ENCODE measurements at places on chromosomes 2 and 18. TPM values are rescaled to one million over a fixed set of nuclear protein-coding genes. Genes with fewer than 3 reads are reported as not detected.
A peak's percentile ranks its signal among the peaks of the same experiment; 100 is the strongest.

ARMC9 gene
- 23.4 TPM for total RNA-seq

- no peak for DNase-seq
Observed at GRCh38 chr2:23563673-23564614, 179.0 kb downstream of the KLHL29 start.

BUB1 gene
- total RNA-seq: 89.8 TPM

DNA sequence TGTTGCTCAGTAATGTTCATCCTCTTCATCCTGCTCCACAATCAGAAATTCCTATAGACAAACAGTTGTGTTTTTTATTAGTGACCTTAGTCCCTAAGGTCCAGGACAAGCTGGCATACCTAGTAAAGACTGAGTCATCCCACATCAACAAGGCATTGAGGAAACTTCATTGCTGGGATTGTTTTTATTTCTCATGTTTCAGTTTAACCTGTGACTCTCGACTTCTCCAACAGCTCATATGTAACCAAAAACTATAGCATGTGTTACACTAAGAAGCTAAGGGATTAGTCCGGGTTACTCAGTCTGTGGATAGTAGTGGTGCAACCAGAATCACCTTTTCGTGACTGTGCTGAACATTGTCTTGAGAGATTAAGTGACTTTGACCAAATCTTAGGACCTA is 292.1 kb downstream of the RDH14 start:
- DNase-seq: peak; percentile 45

- no peak for DNase-seq
Observed at GRCh38 chr18:10053861-10054260, 140.0 kb downstream of the VAPA start.

GRCh38 chr2:49070716-49071115 is 83.6 kb downstream of the FSHR start:
- no peak for DNase-seq

TCF23 gene
- not detected for total RNA-seq

- DNase-seq: no peak
Observed at GRCh38 chr2:54088191-54088634, 27.2 kb upstream of the ACYP2 start.

DNA sequence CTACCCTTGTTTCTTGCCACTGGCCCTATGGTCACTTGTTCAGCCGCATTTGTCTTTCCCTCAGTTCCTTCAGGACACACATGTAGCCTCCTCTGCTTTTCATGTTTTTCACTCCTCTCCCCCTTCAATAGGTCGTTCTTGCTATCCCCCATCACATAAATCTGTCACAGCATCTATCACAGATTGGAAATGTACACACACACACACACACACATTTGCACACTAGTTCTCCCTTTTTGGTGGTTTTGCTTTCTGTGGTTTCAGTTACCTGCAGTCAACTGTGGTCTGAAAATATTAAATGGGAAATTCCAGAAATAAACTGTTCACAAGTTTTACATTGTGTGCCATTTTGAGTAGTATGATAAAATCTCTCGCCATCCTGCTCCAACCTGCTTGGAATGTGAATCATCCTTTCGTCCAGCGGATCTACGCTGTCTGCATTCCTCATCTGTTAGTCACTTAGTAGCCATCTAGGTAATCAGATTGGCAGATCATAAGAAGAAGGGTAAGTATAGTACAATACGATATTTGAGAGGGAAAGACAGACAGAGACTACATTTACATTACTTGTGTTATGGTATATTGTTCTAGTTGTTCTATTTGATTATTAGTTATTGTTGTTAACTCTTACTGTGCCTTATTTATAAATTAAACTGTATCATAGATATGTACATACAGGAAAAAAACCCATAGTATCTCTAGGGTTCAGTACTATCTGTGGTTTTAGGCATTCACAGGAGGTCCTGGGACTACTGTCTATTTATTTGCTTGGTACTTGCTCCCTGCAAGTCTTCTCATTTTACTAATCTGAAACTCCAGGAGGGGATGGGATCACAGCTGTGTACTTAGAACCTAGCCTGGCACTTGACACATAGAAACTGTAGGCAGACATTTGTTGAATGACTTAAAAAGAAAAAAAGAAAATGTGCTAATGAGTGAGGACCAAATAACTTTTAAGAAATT is 86.1 kb upstream of the PNPT1 start:
- peak; percentile 98 for DNase-seq

STK11IP gene
- 17.7 TPM for total RNA-seq

DNA sequence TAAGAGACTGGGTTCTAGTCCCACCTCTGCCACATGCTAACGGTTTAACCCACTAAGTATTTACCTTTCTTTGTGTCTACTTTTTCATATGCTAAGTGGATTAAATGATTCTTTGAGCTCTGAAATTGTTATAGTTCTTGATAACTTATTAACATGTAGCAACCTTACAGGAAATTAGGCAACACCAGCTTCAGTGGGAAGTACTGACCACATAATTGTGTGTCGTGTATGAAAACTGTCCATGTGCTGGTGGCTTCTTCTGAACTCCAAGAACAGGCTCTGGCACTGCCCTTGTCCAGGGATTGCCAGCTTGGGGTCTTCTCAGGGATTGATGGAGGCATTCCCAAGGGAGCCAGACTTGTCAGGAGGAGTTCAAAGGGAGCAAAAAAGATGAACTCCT is 427.7 kb downstream of the TGIF1 start:
- DNase-seq: no peak

DNA sequence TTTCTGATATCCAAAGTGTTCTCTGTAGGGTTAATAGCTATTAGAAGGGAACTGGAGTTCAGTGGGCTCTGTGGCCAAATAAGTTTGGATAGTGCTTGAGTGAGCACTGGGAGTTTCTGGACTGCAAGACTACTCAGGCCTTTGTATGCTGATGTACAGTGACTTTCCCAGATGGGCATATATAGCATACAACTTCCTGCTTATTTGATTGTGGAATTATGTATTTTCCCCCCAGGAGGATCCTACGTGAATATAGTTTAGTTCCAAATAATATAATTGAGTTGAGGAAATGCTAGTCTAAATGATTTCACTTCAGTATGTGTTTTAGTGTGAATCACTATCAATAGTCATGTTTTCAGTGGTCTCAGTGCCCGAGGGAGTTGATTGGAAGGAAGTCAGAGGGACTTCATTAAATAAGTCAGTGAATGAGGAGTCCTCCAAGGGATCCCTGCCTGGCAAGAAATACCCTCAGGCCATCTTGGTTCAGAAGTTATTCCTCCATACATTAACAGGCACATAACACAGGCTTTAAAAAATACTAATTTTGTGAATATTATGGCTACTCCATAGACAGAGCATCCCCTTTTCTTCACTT is 251.4 kb downstream of the PRKCE start:
- no peak for DNase-seq

DNA sequence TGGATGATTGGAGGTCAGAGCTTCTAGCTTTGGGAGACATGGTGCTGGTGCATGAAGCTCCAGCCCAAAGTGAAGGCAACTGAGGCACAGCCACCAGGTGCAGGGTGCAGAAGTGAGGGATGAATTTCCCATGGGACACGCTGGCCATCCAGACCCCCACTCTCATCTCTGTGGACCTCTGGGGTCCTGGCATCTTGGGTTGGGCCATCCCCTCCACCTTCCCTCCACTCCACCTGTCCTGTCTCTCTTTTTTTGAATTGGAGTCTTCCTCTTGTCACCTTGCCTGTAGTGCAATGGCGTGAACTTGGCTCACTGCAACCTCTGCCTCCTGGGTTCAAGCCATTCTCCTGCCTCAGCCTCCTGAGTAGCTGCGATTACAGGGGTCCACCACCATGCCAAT is 3.4 kb downstream of the NGEF start:
- no peak for DNase-seq

- peak; percentile 9 for DNase-seq
Observed at GRCh38 chr2:196369967-196370366, 198.6 kb upstream of the STK17B start.

DNA sequence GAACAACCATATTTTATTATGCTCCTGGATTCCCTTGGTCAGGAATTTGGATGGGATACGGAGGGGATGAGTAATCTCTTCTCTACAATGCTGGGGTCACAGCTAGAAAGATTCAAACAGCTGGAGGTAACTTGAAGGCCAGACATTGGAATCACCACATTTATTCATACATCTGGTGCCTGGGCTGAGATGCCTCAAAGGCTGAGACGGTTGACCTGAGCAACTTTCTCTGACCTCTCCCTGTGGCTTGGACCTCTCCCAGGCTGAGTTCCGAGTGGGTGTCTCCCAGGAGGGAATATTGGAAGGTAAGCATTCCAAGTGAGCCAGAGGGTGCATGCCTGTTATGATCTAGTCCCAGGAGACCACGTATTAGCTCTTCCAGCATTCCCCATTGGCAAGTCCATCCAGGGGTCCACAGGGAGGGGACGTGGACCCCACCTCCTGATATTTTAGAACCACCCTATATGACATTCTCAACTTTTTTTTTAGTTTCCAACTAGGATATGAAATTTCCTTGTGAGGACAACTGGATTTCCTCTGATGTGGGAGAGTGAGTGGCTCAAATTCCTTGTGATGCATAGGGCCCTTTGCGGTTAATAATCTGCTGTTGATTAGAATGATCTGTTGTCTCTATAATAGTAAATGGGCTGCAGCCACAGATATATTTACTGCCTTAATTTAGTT is 101.8 kb downstream of the MRPS9 start:
- DNase-seq: no peak

GRCh38 chr18:74635224-74635975 is 37.7 kb downstream of the ZNF407 start:
- DNase-seq: no peak

DNA sequence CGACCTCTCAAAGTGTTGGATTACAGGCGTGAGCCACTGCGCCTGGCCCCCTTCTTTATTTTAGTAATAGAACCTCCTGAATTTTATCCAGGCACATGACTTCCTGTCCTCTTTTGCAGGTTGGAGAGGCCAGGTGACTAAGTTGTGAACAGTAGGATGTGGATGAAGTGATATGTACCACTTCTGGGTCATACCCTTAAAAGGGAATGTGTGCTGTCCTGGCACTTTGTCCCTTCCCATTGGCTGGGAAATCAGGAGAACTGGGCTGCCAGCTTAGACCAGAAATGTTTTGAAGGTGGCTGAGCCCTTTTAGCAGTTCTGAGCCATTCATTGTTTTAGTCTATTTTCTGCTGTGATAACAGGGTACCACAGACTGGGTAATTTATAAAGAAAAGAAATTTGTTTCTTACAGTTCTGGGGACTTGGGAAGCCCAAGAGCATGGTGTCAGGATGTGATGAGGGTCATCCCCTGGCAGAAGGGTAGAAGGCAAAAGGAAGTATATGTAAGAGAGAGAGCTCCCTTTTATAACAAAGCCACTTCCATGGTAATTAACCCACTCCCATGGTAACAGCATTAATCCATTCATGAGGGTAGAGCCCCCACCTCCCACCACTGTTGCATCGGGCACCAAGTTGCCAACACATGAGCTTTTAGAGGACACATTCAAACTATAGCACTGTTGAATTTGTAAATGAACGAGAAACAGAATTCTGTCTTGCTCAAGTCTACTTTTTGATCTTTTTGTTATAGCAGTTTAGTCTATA is 79.1 kb downstream of the TTC27 start:
- no peak for DNase-seq

LYPD1 gene
- total RNA-seq: 18.7 TPM

TMEM178A gene
- not detected for total RNA-seq

DNA sequence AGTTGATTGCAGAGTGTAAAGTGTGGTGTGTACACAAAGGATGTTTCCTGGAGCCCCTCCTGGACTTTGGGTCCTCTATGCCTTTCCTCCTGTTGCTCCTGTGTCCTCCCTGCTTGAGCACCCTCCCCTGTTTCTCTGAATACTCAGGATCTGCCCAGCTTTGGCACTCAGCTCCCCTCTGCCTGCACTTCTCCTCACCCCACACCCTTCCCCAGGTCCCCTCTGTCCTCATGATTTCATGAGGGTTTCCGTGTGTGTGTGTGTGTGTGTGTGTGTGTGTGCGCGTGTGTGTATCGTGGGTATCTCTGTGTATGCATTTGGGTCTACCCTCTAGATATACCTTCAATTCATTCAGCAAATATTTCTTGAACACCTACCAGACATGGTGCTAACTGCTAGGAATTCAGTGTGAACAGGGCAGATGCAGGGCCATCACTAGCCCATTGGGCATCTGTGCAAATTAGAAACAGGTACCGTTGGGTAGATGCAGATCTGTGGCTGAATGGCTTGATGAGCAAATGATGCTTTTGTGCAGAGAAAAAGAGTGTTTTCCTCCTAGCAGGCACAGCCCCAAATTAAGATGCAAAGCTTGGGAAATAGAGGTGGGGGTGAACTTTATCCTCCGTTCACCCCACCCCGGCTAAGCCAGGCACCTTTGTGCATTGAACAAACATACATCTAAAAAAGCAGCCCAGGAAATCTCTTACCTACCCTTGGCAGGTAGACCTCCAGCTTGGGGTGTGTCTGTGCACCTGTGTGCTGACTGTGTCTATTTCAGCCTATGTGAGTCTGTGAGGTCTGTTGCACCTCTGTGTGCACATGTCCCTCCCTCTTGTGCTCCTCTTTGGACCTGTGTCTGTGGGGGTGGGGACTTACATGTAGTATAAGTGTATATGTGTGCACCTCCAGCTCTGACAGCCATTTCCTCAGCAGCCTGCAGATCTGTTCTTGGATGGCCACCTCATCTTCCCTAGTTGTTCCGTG is 60.0 kb upstream of the EPAS1 start:
- DNase-seq: no peak

PELI1 gene
- total RNA-seq: 10.4 TPM

DNA sequence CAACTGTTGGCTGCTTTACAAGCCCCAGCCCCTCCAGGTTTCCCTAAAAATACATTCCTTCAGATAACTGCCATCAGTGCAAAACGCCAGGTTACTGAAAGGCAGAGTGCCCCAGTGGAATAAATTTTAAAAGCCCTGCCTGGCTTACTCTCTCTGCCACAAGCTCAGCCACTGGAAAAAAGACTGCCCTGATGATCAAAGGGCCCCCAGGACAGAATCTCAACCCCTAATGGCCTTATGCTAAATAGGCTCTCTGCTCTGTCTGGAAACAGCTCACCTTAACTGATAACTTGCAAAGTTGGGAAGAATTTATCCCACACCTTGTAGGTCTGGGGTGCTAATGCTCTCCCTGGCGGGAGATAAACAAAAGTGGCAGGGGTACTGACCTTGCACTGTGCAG is 33.9 kb downstream of the CFAP53 start:
- DNase-seq: no peak

TMEM37 gene
- 0.26 TPM for total RNA-seq

IRS1 gene
- total RNA-seq: 38.8 TPM

DNA sequence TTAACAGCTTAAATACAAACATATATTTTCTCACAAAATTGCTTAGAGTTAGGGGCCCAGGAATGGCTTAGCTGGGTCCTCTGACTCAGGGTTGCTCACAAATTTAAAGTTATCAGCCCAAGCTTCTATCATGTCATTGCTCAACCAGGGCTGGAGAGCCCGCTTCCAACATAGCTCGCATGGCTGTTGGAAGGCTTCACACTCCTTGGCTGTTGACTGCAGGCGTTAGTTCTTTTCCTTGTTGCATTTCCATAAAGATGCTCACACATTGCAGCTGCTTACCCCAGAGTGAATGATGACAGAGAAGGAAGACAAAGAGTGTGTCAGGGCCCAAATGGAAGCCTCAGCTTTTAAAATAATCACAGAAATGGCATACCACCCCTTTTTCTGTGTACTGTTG is 62.9 kb upstream of the TFPI start:
- DNase-seq: no peak
